Bronchial epithelial cell (primary cell): ENCODE measurements at places on chromosomes 11 and 22. TPM values are rescaled to one million over a fixed set of nuclear protein-coding genes. Genes with fewer than 3 reads are reported as not detected.

DDI1 gene
- total RNA-seq = not detected in 2 replicates

FAM227A gene
- total RNA-seq = 0.26 and 0.38 TPM in 2 replicates

SAA1 gene
- 1.6 and 4.7 TPM in 2 replicates for total RNA-seq

WNT11 gene
- 0.13 TPM in 1 of 2 replicates, not detected in the other for total RNA-seq

ABCC8 gene
- not detected in 2 replicates for total RNA-seq

SLC43A1 gene
- 1.0 and 1.3 TPM in 2 replicates for total RNA-seq

APOA5 gene
- total RNA-seq = not detected in 2 replicates

CD3G gene
- not detected in 2 replicates for total RNA-seq

OR2AT4 gene
- under 0.01 TPM in 1 of 2 replicates, not detected in the other for total RNA-seq

ROM1 gene
- 2.6 and 2.8 TPM in 2 replicates for total RNA-seq

OR2AG1 gene
- total RNA-seq = not detected in 2 replicates

DNAJC24 gene
- total RNA-seq = 14.2 and 16.9 TPM in 2 replicates

SLC22A8 gene
- not detected in 2 replicates for total RNA-seq

OR52K1 gene
- not detected in 2 replicates for total RNA-seq

OSBP2 gene
- 23.4 and 32.8 TPM in 2 replicates for total RNA-seq
